ENCODE measurements at places on chromosomes 13 and 19.

- DNase-seq = no peak
Observed at GRCh38 chr13:100881291-100881864, 206.8 kb upstream of the TMTC4 start.

- DNase-seq = no peak
Observed at GRCh38 chr13:96428911-96429310, 339.0 kb downstream of the HS6ST3 start.

- DNase-seq = no peak
Observed at GRCh38 chr19:56348289-56348877, 33.7 kb upstream of the ZSCAN5A start.

GRCh38 chr19:31390711-31391110, 41.5 kb upstream of the TSHZ3 start:
- DNase-seq = no peak

DNA sequence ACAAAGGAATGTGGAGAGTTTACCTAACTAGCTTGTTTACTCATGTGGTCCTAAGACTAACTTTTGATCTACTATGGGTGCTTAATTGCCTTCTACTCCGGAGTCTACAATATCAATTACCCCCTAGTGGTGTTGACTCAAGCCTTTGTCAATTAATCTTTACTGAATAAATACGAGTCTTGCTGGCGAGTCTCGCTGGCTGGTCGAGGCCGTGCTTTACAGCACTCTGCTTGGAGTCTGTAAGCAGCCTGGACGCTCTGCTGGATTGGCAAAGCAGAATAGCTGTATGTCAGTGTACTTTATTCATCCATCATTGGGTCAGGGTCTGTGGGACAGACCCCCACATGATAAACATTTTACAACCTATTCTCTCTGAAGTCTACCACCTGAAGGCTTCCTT, 9.9 kb upstream of the SPART start:
- no peak for DNase-seq

GRCh38 chr19:16920816-16921529, 32.2 kb downstream of the F2RL3 start:
- no peak for DNase-seq

DNA sequence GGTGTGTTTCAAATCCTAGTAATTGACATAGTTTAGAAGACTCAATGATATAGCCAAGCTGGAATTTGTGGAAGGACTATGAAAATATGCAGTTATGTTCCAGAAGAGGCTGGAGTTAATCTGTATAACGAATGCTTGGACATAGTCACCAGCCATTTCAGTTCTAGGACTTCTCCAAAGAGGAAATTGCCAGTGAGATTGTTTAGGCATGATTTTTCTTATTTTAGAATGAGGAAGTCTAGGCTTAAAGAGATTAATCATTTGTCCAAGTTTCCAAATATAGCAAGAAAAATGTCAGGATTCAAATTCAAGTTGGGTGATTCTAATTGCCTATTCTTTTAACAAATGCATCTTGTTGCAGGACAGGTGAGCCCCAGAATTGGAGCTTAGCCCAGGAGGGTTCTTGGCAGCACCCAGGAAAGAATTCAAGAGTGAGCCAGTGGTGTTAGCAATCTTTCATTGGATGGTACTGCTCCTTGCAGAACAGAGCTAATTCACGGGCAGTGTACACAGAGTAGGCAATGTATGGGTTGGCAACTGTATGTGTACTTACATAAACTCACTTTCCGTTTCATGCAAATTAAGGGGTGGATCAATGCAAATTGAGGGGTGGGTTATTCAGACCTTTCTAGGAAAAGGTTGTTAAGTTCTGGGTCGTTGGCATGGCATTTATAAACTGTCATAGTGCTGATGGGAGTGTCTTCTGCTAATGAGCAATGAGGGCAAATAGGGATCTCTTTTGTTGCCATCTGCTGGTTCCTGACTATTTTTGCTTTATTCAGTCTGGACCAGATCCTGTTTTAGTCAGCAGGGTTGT, 763.1 kb upstream of the SLITRK1 start:
- DNase-seq = no peak

GRCh38 chr13:28750187-28751045, 31.6 kb upstream of the SLC46A3 start:
- no peak for DNase-seq
